Immature natural killer cell (primary cell): ENCODE measurements at places on chromosomes 2 and 18.

GRCh38 chr2:207239754-207240494 lies 74.2 kb upstream of the KLF7 start:
- no peak for DNase-seq

DNA sequence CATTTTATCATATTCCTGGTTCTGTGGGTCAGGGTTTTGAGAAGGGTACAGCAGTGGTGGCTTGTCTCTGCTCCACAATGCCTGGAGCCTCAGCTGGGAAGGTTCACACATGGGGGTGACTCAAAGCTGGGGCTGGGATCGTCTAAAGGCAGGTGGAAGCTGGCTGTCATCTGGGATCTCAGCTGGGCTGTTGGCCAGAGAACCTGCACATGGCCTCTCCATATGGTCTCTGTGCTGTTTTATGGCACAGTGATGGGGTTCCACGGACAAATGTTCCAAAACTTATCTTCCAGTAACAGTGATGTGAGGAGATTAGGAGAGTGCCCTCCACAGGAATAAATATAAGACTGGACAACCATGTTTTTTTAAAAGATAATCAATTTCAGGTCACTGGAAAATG lies 191.4 kb downstream of the SS18 start:
- DNase-seq = no peak

- DNase-seq = no peak
These were observed 30.3 kb downstream of the MOGAT1 start for GRCh38 chr2:222701721-222702131.

GRCh38 chr2:174106736-174107135 lies 141.6 kb upstream of the SP3 start:
- DNase-seq = no peak

GRCh38 chr2:42216694-42217093 lies 47.5 kb downstream of the EML4 start:
- no peak for DNase-seq

GRCh38 chr2:118774458-118775133 lies 72.9 kb downstream of the EN1 start:
- DNase-seq = no peak

- DNase-seq = no peak
These were observed 1169.3 kb upstream of the DDX18 start for GRCh38 chr2:116645155-116645554.

DNA sequence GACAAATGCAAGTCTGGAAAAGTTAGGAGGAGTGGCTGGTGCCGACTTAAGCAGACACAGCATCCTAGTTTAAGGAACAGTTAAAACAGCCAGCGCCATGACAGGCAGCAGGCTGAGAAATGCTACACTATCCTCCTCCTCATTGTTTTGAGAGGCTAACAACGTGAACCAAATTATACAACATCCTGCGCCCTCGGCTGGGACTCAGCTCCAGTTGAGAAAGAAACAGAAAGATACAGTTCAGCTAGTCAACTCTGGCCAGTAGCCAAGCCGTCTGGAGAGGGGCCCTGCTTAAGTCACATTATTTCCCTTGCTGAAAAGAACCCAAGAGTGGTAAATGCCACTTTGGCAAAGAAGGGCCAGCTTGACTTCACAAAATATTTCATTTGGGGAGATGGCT lies 90.2 kb downstream of the BCL11A start:
- no peak for DNase-seq

GRCh38 chr2:127909019-127909418 lies 23.3 kb upstream of the AMMECR1L start:
- no peak for DNase-seq
